Caki2 (cell line): ENCODE measurements at places on chromosomes 12 and 14. TPM values are rescaled to one million over a fixed set of nuclear protein-coding genes. Genes with fewer than 3 reads are reported as not detected.

Gene PRICKLE1
- total RNA-seq: 9.5 and 10.7 TPM in 2 replicates

DNA sequence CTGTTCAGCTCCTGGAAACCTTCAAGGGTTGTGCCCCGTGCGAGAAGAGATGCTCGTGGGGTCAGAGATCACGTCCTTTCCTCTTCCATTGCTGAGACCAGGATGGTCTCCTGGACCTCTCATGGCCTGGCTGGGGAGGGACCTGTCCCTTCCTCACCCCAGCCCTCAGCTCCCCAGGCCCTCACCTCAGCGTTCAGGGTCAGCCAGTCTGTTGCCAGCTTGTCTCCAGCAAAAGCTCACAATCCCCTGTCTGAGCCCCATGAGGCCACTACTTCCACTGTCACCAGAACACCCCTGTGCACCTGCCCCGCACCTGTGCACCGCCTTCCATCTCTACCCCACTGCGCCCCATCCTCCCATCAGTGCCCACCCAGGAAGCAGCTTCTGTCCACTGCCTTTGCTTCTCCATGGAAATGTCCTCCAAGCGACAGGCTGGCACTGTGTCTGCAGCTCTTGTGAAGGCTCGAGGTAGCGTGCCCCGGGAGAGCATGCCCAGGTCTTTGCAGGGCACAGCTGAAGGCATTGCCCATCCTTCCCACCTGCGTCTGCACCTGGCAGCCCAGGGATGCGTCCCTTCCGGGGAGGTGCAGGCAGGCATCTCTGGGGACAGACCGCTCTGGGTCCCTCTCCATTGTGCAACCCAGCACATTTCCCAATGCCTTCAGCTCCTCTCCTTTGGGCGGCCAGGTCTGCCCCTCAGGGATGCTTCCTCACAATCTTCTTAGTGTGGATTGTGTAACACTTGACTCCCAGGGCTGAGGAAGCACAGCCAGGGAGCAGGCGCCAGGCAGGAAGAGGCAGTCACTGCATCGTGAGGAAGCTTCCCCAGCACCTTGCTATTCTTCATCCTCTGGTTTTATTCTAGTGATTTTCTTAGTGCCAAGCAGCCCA is 179.6 kb downstream of the ADGRD1 start:
- no peak for DNase-seq

GRCh38 chr14:58060898-58061297 is 91.1 kb downstream of the ARMH4 start:
- no peak for DNase-seq

Gene KITLG
- 32.5 and 35.0 TPM in 2 replicates for total RNA-seq

- no peak for DNase-seq
Measured at GRCh38 chr12:62865937-62866336, 69.0 kb downstream of the PPM1H start.

DNA sequence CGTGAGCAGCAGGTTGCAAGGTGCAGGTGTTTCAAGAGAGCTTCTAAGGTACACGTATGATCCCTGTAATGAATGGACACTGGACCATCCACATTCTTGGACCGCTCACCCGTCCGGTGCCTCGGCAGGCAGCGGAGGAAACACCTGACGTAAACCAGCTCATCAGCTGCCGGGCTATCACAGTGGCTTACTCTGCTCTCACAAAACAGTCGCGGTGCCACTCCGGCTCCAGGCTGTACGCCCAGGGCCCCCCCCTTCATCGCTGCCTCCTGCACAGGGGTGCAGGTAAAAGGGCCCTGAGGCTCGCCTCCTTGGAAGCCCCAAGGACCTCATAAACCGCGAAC is 436 bp downstream of the VPS33A start:
- no peak for DNase-seq

Gene ENDOU
- not detected in 2 replicates for total RNA-seq

- DNase-seq: peak; percentile 71
Measured at GRCh38 chr14:51283402-51284085, 43.5 kb downstream of the TMX1 start.

- no peak for DNase-seq
Measured at GRCh38 chr14:69034612-69035262, 55.6 kb upstream of the ACTN1 start.

Gene LARP4
- 13.0 and 26.5 TPM in 2 replicates for total RNA-seq

GRCh38 chr14:99597911-99598600 is 6.0 kb downstream of the CCDC85C start:
- no peak for DNase-seq

DNA sequence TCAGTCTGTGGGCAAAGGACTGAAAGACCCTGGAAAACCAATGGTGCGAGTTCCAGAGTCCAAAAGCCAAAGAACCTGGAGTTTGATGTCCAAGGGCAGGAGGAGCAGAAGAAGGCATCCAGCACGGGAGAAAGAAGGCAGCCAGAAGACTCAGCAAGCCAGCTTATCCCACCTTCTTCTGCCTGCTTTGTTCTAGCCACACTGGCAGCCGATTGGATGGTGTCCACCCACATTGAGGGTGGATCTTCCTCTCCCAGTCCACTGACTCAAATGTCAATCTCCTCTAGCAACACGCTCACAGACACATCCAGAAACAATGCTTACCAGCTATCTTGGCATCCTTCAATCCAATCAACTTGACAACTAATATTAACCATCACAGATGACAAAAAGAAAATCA is 57.2 kb upstream of the CAPRIN2 start:
- no peak for DNase-seq

- no peak for DNase-seq
Measured at GRCh38 chr14:90853116-90853515, 36.9 kb upstream of the TTC7B start.

DNA sequence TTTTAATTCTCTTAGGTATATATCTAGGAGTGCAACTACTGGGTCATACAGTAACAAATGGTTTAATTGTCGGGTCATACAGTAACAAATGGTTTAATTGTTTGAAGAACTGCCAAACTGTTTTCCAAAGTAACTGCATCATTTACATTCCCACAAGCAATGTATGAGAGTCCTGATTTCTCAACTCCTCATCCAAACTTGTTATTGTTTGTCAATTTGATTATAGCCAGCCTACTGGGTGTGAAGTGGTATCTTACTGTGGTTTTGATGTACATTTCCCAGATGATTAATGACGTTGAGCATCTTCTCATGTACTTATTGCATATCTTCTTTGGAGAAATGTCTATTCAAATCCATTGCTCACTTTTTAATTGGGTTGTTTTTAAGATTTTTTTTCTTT is 67.6 kb upstream of the CFL2 start:
- DNase-seq: no peak

DNA sequence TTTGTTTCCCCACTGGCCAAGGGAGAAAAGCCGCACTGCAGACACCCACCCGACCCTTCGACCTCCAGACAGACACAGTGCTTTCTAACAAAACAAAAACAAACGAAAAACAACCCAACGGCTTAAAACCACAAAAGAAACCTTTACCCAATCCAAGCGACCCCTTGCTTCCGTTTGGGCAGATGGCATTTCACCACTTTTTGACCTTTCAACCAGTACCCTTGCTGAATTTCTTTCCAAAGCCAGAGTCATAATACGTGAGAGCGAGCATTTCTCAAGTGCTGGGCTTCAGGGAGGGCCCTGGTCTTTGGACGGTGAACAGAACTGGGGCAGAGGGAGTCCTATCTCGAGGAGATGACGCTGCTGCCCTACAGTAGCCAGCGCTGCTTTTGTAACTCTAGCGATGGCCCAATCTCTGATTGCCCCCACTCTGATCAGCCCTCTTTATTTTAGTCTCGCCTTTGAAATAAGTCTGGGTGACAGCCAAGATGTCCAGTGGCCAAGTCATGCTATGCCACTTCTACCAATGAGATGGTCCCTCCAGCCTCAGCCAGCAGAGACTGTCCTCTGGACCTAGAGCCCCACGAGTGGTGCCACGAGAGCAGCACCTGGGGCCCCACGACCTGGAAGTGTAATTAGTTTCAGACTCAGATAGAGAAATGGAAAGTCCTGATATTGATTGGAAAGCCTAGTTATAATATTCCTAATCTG is 21.9 kb upstream of the ADIPOR2 start:
- DNase-seq: no peak

DNA sequence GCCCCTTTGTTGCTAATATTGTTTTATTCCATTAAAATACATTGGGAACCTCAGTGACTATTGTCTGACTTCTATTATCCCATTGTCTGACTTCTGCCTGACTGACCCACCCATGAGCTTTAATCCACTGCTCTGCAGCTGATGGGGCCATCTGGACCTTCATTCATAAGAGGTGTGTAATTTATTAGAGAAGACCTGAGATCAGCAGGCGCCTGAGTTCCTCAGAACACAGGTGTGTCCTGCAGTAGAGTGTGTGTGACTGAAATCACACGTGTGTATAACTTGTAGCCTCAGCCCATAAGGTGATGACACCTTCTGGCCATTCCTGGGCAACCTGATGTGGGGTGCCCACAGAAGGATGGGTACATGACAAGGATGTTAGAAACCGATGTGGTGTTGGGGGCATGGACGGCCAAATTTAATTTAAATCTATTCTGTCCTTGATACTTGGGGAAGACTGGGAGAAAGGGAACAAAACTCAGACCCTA is 821.0 kb downstream of the TMEM121 start:
- no peak for DNase-seq

Gene POTEG
- not detected in 2 replicates for total RNA-seq

DNA sequence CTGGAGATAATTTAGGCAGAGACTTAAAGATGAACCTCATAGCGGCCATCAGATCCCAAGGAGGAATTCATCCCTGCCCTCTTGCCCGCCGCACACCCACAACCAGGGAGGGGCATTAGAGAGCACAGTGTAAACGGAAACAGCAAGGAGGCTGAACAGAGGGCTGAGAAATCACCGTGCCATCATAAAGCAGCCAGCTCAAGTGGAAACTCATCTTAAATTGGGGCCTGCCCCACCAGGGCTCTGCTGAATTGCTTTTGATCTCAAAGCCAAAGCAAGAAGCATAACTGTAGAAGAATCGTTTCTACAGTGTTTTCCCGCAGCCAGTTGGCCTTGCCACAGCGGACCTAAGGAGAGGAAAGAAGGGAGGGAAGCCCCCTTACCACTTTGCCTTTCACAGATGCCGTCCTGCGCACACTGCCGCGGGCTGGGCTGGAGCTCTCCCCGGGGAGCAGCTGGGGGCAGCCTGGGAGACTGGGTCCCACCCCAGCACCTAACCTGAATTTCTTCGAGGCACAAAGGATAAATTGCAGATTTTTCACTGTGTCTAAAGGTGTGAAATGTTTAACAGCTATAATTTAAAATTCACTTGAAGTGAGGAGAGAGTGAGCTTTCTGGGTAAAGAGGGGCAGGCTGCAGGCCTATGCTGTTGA is 51.8 kb upstream of the MMP17 start:
- DNase-seq: no peak

DNA sequence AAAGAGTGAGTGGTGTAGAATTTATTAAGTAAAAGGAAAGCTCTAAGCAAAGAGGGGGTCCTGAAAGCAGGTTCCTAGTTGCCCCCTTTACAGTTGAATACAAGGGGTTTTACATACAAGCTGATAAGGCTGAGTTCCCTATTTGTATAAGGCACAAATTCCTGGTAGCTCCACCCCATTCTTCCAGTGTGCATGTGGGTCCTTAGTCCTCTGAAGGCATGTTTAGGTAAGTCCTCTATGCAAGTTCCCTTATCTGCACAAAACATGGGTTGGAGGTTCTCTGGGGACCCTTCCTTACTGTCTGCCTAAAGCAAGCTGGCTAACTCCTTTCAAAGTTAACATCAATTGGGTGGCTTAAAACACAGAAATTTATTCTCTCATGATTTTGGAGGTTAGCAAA is 2.9 kb upstream of the FAR2 start:
- DNase-seq: no peak

GRCh38 chr14:59274991-59275391 is 86.5 kb downstream of the DAAM1 start:
- peak; percentile 40 for DNase-seq

Gene DHRS7
- total RNA-seq: 63.4 and 83.1 TPM in 2 replicates

Gene SLC10A1
- not detected in 2 replicates for total RNA-seq

Gene PIWIL1
- not detected in 2 replicates for total RNA-seq

DNA sequence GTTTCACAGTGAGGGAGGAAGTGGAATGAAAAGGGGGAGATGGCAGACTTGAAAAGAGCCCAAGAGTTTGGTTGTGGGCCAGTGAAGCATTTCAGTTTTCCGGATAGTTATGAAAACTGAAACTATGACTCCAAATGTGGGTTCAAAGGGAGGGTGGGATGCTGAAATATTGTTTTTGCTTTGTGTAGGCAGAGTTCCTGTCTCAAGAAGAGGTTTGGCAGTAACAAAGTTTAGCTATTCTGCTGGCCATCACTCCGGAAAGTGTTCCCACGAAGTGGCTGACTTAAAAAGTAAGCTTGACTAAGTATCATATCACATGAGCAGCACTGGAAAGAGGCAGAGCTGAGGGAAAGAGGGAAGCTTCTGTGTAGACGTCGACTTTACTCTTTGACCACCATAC is 85.2 kb downstream of the CAND1 start:
- no peak for DNase-seq

Gene KRT79
- not detected in 2 replicates for total RNA-seq

DNA sequence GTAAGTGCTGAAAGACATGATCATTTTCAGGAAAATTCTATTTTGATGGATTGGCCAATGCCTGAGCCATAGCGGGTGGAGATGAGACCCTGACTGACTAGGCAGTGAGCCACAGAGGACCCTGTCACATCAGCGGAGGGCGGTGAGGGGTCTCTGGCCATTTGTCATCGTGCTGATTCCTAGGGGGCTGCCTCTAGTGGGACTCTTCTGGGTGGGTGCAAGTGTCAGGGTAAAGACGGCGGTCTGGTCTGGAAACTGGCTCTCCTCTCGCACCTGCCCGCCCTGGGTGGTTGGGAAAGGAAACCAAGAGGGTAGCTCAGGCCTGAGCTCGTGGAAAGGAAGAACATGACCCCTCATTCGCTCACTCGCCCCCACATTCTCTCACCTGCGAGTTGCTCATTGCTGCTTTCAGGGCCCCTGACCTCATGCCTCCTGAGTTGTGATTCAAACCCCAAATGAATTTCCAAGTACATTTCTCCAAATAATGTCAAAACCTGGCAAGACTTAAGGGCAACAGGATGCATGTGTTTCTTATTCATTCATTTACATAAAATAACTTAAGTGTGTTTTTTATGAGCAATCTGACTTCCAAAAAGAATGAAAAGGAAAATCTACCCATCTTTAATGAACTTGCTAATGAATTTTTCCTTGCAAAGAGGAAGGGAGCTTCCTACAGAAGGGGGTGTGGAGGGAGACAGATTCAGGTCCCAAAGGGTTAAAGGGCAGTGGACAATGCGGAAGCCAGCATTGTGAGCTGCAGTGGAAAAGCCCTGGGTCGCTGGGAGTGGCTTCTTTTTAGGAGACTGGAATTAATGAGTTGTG is 12.8 kb downstream of the MEG3 start:
- DNase-seq: no peak

Gene HOMEZ
- total RNA-seq: 4.6 and 9.0 TPM in 2 replicates

- DNase-seq: no peak
Measured at GRCh38 chr12:103928682-103929045, 1.5 kb upstream of the HSP90B1 start.

- peak; percentile 70 for DNase-seq
Measured at GRCh38 chr12:42421844-42422779, 96.1 kb downstream of the PPHLN1 start.

- DNase-seq: no peak
Measured at GRCh38 chr12:104768033-104768432, 190.1 kb downstream of the SLC41A2 start.

GRCh38 chr14:83828406-83828805 is 1701.5 kb upstream of the FLRT2 start:
- no peak for DNase-seq

Gene HOXC11
- total RNA-seq: not detected in 2 replicates

Gene CD4
- not detected in 2 replicates for total RNA-seq
